ENCODE measurements at places on chromosomes 11 and 22. TPM values are rescaled to one million over a fixed set of nuclear protein-coding genes. Genes with fewer than 3 reads are reported as not detected.

- DNase-seq, result no peak
Observed at GRCh38 chr11:12634329-12634728, 39.9 kb upstream of the TEAD1 start.

DNA sequence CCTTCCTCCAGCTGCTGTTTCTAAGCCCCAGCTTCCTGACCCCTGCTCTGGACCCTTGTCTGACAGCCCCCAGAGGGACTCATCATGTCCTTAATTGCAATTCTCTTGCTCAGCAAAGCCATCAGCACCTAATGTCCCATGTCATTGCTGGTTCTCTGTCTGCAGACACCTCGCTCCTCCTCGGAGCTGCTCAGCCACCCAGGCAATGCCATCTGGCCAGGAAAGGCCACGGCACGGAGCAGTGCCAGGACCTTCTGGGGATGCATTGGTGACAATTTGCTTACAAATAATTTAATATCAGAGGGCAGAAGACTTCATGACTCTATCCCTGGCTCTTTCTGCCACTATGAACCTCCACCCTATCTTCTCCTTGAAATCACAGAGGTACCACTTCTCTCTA, 107.0 kb upstream of the THY1 start:
- DNase-seq, result no peak

DNA sequence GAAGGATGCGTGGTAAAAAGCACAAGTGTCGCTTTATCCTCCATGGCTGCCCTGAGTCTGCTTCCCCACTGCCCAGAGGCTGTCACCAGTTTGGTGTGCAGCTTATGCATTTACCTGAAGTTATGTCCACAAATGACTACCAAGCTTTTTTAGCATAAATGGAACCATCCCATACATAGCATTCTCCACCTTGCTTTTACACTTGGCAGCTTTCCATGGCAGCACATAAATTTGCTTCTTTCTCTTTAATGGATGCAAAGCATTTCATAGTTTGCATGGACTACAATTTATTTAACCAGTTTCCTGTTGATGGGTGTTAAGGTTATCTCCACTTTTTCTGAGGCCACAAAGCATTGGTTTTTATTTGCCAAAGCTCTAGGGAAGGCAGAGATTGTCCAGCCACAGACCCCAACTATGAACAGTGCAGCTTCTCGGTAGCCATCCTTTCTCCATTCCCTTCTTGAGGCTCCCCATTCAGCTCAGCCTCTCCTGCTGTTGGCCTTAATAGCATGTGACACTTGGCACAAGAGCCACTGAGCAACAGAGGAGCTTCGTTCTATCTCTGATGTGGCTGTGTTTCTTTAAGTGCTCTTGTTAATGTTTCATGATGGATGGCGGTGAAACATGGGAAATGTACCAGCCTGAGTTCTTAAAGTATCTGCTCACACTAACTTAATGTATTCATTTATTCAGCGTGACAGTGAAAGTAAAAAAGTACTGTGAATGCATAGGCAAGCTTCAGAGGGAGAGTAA, 59.8 kb upstream of the NAV2 start:
- no peak for DNase-seq

DNA sequence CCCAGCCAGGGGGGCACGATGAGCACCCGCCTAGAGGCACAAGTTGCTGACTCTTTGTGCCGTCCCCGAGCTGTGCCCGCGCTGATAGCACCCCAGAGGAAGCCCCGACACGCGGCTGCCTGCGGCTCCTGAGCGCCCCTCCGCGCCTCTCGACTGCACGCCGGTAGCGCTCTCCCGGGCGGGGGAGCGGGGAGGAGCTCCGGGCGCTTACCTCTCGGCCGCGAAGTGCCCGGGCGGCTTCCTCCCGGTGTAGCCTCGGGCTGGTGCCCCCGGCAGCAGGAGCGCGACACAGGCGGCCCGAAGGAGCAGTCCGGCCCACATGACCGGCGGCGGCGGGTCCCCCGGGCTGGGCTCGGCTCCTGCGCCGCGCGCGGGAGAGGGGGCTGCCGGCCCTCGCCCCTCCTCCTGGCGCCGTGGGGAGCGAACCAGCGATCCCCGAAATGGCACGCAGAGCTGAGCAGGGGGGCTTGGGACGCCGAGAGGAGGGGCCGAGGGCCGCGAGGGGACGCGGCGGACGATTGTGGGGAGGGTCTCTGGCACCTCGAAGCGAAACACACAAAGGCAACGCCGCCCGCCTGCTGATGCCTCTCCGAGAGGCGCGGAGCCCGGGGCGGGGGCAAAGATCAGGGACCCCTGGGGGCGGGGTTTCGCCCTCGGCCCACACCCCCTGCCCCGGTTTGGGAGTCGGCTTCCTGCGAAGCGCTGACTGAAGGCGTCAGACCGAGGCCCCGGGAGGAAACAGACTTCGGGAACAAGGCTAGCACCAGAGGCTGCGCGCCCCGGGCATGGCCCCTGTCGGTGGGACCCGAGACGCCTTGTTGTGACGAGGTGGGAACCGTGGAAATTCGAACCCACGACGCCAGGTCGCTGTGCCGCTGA, at the start of gene VWCE:
Gene VWCE, minus strand, starts transcription at position 600 of the 879 bp plus-strand sequence. Its CDS starts 279 bp downstream, at position 321.
- peak; percentile 10 for DNase-seq

- DNase-seq, result no peak
Observed at GRCh38 chr11:57476047-57476756, 15.9 kb downstream of the RTN4RL2 start.

DNA sequence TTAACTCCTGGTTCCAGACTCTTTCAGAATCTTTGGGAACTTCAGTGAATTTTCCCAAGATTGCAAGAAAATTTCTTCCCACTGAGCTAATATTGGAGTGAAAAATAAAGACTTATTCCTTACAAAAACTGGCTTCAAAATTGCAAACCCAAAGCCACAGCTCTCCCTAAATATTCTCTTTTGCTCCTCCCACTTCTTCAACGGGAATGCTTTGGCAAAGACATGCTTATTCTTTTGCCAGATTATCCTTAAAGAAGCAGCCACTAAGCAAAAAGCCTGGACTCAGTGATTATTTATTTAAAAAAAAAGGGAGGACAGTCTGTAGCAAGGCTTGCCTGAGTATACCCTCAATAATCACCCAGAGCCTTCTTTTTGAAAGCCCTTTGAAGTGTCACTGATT, 902.4 kb upstream of the CCDC90B start:
- no peak for DNase-seq

- no peak for DNase-seq
Observed at GRCh38 chr11:133228471-133229329, 303.6 kb downstream of the OPCML start.

GRCh38 chr11:76588455-76589325, 81.9 kb downstream of the LRRC32 start:
- peak; percentile 19 for DNase-seq

Gene MIOX
- not detected for polyA plus RNA-seq

Gene ELFN2
- not detected for polyA plus RNA-seq
